AG08396 (cell line): ENCODE measurements at places on chromosomes 1 and 21.
A peak's percentile ranks its signal among the peaks of the same experiment; 100 is the strongest.

GRCh38 chr21:23853796-23854379, 1753.4 kb downstream of the MRPL39 start:
- DNase-seq = no peak

DNA sequence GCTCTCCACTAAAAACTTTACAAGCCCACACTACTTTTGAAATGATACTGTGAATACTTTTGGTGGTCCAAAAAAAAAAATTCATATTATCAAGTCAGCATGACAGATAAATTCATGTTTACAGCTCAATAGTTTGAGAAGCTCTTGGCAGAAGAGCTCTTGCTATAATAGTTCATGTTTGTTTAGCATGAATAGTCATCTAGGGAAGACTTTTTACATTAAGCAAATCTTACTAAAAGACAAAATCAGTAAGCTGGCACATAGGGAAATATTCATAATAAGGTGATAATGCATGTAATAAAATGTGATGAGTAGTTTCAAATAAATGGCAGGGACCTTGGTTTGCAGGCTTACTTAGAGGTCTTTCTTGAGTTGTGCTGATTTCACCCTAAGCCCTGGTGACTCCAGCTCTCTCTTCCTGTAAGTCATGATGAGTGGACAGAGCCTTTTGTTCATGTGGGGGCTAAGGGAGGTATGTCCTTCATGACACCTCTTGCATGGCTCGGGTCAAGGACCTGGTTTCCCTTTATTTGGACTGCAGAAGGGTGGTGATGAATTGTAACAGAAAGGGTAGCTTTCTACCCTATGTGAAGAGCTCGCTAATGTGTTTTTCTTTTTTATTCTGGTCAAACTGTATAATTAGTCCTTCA, 166.7 kb downstream of the GABPA start:
- DNase-seq = no peak

- peak; percentile 53 for DNase-seq
Measured at GRCh38 chr1:6634371-6635052, 9.8 kb downstream of the THAP3 start.

DNA sequence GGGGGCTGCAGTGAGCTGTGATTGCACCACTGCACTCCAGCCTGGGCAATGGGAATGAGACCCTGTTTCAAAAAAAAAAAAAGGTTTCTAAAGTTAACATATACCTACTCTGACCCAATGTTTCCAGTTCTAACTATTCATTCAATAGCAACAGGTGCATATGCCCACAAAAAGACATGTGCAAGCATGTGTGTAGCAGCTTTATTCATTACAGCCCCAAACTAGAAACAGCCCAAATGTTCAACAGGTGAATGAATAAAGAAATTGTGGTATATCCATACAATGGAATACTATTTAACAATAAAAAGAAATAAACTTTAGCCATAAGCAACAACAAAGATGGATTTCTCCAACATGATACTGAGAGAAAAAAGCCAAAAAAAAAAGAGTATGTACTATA, 21.3 kb upstream of the CTPS1 start:
- DNase-seq = no peak

DNA sequence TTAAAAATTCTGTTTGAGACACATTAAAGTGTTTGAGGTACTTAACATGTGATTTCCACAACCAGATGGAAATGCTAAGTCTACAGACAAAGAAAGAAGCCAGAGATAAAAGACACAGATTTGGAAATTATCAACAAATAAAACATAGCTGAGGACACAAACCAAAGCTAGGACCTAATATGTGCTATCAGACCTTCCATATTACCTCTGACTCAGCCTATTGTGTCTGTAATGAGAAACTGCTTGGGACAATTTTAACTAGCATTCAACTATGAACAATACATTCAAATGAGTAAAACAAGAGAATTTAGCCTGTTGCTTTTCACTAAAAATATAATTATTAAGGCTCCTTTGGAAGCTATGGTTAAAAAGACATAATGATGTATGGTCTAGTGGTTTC, 54.6 kb downstream of the WNT2B start:
- no peak for DNase-seq

DNA sequence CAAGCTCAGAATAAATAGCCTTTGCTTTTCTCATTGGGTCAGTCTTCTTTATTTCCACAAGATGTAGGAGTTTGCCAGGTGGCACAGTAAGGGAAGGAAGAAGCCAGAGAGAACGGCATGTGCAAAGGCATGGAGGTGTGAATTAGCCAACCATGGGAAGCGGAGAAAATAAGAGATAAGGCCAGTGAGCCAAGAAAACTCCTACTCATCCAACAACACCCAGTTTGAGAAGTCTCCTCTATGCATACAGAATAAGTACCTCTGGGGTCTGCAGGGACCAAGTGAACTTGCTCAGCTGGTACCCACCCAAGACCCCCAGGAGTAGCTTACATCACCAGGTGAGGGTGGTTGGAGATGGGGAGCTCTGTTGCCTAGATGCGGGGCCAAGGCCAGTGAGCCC, 66.7 kb downstream of the TAS1R2 start:
- DNase-seq = no peak

DNA sequence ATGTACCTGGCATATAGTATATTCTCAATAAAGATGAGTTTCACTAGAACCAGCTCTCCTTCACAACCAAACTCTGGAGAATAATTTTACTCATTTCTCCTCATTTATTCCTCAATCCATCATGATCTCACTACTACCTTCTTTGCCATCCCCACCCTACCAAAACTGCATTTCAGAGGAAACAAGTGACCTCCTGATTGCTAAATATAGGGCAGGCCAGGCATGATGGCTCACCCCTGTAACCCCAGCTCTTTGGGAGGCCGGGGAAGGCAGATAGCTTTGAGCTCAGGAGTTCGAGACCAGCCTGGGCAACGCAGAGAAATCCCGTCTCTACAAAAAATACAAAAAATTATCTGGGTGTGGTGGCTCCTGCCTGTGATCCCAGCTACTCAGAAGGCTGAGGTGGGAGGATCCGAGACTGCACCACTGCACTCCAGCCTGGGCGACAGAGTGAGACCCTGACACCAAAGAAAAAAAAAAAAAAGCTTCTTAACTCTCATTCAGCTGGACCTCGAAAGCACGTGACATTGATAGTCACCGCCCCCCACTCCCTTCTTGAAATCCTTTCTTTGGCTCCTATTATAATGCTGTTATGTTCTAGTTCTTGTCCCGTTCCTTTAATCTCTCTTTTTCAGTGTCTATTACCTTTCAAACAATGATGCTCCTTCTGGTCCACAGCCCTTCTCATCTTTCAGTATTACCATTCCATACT, 2.1 kb downstream of the TESK2 start:
- DNase-seq = no peak

- DNase-seq = no peak
Measured at GRCh38 chr1:84691122-84691783, 992 bp upstream of the SSX2IP start.

- DNase-seq = no peak
Measured at GRCh38 chr1:54274448-54274847, 74.5 kb downstream of the MRPL37 start.
